Upper lobe of right lung (tissue), 1 donor: ENCODE measurements at places on chromosomes 4 and X.

DNA sequence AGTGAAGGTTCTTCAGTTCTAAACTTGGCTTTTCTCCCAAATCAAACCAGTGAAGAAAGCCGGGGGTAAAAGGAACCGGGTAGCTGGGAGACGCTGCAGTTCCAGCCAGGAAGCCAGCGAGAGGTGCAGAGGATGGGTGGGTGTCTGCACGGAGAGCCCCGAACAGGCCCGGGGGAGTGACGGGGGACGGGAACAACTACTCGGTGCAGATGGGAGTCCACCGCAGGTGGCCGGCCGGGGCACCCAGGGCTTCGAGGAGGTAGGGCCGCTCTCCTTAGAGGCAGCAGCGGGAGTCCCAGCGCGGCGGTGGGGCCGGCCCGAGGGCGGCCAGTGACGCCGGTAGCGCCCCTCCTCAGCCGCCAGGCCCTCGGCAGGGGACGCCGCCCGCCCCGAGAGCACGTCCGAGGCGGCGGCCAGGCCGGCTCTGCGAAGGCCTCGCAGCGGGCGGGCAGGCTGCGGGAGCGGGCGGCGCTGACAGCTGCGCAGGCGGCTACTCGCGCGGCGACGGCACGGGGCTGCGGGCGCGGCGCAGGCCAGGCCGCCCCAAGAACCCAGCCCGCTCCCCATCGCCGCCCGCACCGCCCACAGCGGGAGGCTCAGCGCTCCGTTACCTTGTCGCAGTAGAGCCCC, 449 bp downstream of the FBXL5 start:
- peak; percentile 82 for DNase-seq

DNA sequence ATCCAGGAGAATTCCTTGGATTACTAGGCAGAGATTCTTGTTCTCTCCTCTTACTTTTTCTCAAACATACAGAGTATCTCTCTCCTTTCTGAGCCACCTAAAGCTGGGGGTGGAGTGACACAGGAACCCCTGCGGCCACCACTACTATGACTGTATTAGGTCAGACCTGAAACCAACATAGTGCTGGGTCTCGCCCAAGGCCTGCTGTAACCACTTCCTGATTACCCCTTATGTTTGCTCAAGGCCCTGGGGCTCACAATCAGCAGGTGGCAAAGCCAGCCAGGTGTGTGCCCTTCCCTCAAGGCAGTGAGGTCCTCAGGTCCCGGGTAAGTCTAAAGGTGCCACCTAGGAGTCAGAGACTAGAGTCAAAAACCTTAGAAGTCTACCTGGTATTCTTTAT, 166.4 kb downstream of the PARM1 start:
- DNase-seq, result no peak

DNA sequence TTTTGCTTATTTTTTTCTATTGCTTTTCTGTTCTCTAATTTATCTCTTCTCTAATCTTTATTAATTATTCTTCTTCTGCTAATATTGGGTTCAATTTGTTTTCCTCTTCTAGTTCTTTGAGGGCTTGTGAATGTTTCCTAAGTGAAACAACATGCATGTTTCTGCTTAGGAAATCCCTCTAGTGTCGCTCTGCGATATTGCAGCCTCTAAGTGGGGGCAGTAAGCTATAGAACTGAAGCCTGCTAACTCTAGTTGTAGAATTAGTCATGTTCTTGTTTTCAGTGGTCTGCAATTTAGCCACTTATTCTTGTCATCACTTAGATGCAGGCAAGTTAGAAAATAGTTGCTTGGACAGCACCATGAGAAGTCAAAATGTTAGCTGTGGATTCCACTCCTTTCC, 222.6 kb downstream of the SPIN4 start:
- DNase-seq, result no peak

- no peak for DNase-seq
Observed at GRCh38 chr4:11359591-11359990, 69.1 kb downstream of the HS3ST1 start.

GRCh38 chr4:77043507-77044136, 32.2 kb downstream of the CCNI start:
- no peak for DNase-seq

- no peak for DNase-seq
Observed at GRCh38 chr4:127143460-127144195, 489.1 kb upstream of the INTU start.

- DNase-seq, result no peak
Observed at GRCh38 chr4:682490-683172, 6.3 kb downstream of the SLC49A3 start.

- DNase-seq, result no peak
Observed at GRCh38 chr4:26015133-26015651, 101.2 kb downstream of the SMIM20 start.

DNA sequence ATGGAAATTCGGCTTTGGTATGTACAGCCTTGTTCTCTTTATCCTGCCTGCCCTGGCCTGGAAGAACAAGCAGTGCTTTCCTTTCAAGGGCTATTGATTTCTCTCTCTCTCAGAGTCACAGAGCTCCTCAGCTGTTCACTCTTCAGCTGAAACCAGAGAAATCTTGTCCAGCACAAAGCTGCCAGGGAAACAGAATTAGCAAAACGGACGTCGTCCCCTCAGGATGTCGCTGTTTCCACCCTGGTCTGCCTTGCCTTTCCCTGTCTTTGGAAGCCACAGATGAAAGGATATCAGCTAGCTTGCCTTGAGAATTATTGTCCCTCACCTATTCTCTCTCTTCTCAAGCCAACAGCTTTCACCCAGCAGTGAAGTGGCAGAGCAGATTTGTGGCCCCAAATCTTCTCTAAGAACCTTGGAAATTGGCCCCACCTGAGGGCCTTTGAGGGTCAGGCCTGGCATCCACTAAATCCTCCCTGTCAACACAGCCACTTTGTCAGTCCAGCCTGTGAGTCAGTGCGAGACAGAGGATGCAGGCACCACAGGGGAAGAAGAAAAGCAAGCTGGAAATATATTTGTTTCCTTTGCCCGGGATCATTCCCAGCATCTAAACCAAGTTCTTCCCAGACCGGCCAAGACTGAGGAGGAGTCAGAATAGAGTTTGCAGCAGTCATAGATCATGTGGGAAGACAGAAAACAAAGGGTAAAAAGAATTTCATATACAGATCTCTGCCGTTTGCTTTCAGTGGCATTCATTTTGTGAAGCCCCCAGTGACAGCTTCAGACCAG, 63.8 kb upstream of the MTM1 start:
- no peak for DNase-seq

DNA sequence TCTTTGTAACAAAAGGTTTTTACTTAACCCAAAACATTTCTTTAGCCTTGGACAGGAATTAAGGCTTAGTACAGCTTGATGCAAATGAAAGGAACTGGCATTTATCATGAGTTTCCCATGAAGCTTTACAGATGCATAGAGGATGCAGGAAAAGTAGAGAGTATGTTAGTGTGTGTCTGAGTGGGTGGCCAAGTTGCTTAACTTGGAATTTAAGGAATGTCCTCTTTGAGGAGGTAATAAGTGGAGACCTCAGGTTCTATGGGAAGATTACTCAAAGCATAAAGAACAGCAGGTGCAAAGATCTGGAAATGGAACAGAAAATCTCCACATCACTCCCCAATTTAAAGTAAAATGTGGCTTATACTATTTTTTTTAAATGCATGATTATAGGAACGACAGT, 457.9 kb downstream of the KCNIP4 start:
- no peak for DNase-seq

DNA sequence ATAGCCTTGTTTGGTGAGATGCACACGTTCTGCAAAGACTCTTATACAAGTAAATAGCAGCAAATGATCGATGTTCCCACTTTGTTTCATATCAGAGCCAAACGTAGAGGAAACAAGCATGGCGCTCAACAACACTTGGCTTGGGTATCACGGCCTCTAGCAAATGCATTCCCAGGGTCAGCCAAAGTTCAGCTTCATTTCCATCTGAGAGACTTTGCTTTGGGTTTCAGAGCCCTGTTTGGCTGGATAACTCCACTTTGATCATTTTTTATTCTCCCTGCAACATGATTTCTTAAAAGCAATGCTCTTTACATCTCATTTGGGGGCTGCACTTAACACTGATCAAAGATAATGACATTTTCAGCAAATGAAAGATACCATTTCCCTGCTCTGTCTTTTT, 199.2 kb upstream of the FAM9B start:
- no peak for DNase-seq

DNA sequence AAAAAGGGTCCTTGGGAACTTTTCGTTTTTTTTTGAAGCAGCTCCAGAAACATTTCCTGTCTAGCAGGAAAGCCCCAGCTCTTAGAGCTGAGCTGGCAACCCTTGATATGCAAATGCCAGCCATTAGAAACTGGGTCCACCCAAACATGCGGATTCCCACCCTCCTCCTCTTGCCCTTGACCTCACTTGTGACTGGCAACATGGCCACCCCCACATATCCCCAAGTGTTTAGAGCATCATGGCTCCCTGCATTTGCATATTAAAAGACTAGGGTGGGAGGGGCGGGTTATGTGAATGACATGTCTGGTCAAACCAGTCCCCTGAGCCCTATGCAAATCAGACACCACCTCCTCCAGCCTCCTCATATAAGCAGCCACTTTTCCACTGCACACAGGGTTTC, 671.1 kb downstream of the FAT4 start:
- DNase-seq, result no peak

DNA sequence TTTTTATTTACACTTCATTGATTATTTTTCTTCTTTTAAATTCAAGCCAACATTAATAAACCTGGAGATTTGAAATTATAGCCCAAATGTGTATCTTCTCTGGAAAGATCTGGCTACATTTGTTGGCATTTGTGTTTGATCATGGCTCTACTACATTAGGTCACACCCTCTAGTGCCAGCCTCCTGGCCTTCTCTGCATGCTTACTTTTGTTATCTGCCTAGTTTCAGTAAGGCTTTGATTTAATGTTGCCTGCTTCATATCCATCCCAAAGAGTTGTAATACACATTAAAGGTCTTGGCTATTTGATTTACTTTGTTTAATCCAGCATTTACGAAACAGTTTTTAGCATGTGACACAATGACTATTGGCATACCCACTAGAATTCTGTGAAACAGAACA, 224.5 kb downstream of the TRAM1L1 start:
- DNase-seq, result no peak

DNA sequence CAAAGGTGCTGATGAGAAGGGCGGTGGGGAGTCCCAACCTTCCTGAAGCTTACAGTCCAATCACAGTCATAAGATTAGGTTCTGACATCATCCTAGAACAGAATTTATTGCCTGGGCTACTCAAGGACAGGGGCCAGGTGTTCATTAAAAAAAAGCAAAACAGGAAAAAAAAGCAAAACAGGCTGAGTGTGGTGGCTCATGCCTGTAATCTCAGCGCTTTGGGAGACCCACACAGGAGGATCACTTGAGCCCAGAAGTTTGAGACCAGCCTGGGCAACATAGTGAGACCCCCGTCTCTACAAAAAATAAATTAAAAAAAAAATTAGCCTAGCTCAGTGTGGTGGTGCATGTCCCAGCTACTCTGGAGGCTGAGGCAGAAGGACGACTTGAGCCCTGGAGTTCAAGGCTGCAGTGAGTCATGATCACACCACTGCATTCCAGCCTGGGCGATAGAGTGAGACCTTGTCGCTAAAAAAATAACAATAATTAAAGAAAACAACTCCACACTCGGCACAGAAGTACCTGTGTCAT, 3.0 kb downstream of the RAB9A start:
- DNase-seq, result no peak

GRCh38 chr4:182578402-182578801, 335.2 kb downstream of the TENM3 start:
- no peak for DNase-seq

GRCh38 chrX:79524642-79525041, 157.5 kb upstream of the ITM2A start:
- no peak for DNase-seq

- peak; percentile 76 for DNase-seq
Observed at GRCh38 chrX:115968436-115969252, 201.9 kb upstream of the AGTR2 start.

- DNase-seq, result no peak
Observed at GRCh38 chrX:23497919-23498318, 163.3 kb downstream of the PTCHD1 start.

DNA sequence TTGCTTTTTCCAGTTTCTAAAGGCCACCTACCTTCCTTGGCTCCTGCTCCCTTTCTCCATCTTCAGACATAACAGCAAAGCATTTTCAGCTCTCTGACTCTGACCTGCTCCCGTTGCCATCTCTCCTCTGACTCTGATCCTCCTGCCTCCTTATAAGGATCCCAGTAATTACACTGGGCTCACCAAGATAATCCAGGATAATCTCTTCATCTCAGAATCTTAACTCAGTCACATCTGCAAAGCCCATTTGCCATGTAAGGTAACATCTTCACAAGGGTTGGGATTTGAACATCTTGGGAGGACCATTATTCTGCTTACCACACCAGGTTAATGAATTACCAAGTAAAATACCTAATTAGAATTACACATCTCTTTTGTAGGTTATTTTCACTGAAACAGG, 41.3 kb upstream of the MAGED1 start:
- DNase-seq, result no peak

DNA sequence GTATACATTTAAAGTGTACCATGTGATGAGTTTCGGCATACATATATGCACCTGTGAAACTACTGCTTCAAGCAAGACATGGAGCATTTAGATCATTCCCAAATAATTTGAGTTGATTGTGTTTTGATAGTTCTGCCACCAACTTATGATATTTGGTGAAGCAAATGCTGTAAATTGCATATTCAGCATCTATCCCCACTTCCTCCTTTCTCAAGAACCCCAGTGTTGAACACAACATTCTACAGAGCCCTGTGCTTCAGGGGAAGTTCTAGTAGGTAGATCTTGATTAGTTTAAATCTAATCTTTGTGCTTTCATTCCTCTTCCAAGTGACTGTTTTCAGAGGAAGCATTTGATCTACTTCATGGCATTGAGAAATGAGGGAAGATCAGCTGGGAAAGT, 5.4 kb upstream of the SHROOM3 start:
- DNase-seq, result no peak

- DNase-seq, result no peak
Observed at GRCh38 chr4:68693325-68694075, 23.0 kb upstream of the UGT2B15 start.

- no peak for DNase-seq
Observed at GRCh38 chr4:39037491-39037825, 5.2 kb upstream of the TMEM156 start.

DNA sequence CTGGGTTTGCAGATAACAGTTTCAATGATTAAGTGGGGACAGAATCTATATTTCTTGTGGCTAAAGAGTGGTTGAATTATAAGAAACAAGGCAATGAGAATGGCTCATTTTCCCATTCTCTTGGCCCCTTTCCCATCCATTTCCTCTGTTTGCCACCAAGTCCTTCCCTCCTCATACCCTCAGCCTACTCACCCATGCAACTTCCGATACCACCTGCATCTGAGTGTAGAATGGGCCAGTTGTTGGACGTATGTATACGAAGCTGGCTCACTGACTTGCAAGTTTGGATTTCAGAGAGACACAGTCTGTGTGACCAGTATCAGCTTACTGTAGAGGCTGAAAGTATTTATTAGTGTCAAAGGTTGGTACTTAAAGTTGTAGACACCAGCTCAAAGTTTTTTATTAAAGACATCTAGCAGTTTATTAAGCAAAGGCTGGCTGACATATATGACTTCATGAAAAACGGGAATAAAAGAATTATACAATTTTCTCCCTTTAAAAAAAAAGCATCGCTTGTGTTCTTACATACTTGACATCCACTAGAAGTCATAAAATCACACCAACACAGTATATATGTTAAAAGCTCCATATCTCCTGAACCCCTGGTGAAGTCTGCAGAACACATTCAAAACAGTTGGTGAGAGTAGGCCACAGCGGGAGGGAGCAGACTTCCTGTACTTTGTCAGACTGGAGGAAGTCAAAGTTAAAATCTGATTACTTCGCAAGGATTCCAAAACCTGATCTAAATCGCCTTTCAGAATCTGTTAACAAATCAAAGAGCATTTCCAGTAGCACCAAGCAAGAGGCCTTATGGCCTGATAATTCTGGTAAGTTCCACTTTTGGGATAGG, 22.4 kb upstream of the STIM2 start:
- DNase-seq, result no peak
